ENCODE measurements at places on chromosomes 7 and 10.

GRCh38 chr7:129556607-129557133 is 54.3 kb downstream of the SMKR1 start:
- no peak for DNase-seq

- no peak for DNase-seq
Observed at GRCh38 chr7:41415471-41416207, 287.3 kb downstream of the INHBA start.

GRCh38 chr7:121428855-121429489 is 32.9 kb upstream of the FAM3C start:
- no peak for DNase-seq

GRCh38 chr10:8273749-8274148 is 219.3 kb downstream of the GATA3 start:
- no peak for DNase-seq

GRCh38 chr10:63094405-63094804 is 38.7 kb upstream of the NRBF2 start:
- no peak for DNase-seq

DNA sequence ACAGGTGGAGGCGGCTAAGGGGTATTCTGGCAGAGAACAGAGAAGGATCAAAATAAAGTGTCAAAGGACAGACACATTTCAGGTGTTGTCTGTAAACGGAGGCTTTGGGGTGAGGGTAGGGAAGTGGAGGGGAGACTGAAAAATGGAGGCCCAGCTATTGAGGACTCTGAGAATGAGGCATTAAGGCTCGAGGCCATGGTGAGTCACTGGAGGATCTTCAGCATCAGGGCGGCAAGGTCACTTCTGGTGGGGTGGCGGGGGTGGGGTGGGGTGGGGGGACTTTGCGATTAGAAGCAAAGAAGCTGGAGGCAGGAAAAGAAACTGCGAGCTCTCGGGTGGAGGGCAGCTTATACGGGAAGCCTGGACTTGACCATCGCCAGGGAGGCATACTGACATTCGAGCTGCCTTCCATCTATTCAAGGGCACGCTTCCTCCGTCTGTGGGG is 58.4 kb upstream of the PCGF5 start:
- peak; percentile 9 for DNase-seq

DNA sequence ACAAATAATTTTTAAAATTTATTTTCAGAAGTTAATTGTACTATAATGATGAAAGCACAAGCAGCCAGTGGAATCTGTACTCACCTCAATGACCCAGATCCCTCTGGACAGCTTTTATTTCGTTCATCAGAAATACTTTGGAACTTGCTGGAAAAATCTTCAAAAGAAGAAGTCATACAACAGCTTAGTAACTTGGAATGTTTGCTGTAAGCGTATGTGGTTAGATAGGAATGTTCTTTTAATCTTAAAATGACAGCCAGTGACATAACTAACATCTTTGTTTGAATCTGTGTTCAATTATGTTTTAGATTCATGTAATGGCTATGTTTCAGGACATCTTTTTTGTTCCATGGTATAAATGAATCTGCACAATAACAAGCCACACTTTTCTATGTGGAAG is 26.8 kb downstream of the CFAP69 start:
- no peak for DNase-seq

DNA sequence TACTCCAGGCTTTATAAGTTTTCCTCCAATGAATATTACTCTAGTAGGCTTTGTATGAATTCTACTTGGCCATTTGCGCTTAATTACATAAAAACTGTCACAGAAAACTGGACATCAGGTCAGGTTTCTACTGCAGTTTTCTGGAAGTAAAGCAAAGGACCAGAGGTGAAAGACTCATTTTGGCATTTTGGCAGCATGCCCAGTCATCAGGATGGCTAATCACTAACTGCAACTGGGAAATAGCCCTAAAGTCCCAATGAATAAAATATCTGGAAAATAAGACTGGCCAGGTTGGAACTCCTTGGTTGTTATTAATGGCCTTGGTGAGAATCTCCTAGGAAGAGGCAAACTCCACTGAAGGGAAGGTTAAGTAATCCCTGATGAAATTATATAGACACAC is 75.5 kb downstream of the COPG2 start:
- DNase-seq = no peak

- no peak for DNase-seq
Observed at GRCh38 chr10:23368816-23369640, 24.4 kb upstream of the C10orf67 start.

GRCh38 chr10:6151087-6151977 is 51.4 kb upstream of the PFKFB3 start:
- DNase-seq = no peak

DNA sequence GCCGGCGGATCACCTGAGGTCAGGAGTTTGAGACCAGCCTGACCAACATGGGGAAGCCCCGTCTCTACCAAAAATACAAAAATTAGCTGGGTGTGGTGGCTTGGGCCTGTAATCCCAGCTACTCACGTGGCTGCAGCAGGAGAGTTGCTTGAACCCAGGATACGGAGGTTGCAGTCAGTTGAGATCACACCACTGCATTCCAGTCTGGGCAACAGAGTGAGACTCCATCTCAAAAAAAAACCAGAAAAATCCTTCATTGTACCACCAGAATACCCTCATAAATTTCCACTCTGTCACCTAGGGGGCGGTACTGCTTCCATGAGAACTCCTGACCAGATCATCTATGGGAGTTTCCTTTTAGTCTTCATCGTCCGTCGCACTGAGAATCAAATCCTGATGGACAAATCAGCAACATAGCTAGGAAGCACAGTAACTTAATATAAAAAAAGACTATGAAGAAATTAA is 225.8 kb upstream of the KLF14 start:
- no peak for DNase-seq

DNA sequence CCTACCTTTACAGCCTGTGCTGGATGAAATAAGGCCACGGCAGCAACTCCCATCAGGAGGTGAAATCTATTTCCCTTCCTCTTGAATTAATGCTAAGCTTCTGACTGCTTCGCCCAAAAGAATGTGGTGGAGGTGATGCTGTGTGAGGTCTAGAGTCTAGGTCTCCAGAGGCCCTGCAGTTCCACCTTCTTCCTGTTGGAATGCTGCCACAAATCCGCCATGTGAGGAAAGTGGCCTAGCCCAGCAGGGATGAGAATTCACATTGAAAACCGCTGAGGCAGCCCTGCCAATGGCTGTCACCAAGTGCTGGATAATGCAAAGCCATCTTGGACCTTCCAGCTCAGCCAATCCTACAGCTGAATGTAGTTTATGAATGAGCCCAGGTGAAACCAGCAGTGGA is 28.0 kb downstream of the RHOBTB1 start:
- no peak for DNase-seq

DNA sequence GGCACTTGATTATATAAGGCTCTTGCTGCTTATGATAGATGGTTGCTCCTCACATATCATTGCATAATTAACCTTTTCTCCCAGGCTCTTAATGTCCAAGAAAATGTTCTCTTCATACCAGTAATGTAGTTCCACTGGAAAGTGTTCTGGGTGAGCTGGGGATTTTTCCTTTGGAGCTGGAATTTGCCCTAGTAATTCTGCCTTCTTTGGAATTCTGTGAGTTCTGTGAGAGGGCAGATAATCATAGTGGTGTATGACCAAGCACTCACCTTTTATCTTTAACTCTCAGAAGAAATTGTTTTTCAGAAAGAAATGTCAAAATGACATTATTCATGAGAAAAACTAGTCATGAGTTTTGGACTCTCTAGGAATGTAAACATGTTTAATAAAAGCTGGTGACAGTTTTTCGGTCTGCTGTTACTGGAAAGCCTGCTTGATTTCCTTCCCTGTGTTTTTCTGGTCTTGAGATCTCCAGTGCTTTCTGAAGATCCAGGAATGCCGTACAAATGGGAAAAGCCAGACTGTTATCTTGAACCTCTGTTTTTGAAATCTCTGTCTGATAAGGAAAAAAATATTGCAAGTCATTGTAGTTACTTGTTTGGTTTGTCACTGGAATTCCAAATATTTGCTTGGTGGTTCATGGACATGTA is 148.3 kb upstream of the PRPS1L1 start:
- no peak for DNase-seq

DNA sequence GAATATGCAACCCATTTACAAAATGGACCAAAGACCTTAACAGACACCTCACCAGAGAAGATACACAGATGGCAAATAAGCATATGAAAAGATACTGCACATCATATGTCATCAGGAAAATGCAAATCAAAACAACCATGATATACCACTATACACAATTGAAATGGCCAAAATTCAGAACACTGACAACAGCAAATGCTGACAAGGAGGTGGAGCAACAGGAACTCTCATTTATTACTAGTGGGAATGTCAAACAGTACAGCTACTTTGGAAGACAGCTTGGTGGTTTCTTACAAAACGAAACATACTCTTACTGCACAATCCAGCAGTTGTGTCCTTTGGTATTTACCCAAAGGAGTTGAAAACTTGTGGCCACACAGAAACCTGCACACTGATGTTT is 50.0 kb upstream of the PCGF5 start:
- no peak for DNase-seq

DNA sequence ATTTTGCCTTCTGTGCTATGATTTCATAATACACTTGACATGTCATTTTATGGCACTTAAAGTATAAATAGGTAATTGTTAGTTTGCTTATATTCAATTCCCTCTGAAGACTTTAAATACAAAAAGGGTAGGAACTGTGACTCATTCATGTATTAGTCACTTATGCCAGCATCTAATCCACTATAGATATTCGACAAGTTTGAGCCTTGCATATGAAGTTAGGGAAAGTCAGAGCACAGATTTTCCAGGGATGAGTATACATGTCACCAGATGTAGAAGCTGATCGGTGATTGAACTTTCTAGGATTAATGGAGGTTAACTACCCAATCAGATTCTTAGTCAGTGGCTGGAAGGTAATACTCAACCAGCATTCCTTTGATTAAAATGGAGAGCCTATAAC is 1321.5 kb downstream of the XPNPEP1 start:
- DNase-seq = no peak

DNA sequence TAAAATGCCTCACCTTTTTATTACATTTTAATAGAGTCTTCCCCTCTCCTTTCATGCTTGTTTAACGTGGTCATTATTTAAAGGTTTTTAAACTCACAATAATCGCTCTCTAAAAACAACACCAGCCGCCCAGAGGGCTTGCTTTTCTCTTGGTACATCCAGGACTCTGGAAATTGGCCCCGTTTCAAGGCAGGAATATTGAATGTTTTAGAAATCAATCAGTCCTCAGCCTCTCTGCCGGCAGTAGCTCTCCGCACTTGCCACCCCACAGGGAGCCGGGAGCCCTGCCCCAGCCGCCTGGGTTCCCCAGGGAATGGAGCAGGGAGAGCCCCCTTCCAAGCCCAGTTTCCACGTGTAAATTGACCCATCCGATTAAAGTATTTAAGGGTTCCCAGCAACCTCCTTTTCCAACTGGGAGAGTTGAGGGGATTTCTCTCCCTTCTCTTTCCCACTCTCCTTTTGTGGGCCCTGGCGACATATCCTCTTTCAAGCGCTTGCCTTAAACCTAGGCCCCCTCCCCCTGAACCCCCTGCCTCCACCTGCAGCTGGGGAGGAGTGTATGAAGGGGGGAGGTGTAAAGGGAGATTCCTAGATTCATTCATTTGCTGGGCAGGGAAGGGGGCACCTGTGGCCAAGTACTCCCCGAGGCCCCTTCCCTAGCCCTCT is 1.9 kb downstream of the FGF8 start:
- no peak for DNase-seq

DNA sequence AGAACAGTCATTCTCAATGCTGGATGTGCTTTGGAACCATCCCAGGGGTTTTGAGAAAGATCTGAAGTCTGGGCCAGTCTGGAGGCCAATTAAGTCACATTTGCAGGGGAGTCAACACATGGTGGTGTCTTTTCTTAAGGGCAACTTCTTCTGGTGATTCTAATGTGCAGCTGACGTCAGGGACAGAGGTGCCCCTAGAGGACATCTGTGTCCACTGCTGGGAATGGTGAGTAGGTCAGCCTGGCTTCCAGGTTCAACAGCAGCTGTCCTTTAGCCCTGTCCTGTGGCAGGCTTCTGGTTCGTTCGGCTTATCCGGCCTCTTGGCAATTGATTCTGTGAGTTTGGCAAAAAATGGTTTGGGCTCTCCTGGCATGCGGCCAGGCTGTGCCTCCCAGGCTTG is 269.7 kb upstream of the HABP2 start:
- no peak for DNase-seq

GRCh38 chr7:69166979-69167516 is 431.2 kb upstream of the AUTS2 start:
- DNase-seq = no peak

DNA sequence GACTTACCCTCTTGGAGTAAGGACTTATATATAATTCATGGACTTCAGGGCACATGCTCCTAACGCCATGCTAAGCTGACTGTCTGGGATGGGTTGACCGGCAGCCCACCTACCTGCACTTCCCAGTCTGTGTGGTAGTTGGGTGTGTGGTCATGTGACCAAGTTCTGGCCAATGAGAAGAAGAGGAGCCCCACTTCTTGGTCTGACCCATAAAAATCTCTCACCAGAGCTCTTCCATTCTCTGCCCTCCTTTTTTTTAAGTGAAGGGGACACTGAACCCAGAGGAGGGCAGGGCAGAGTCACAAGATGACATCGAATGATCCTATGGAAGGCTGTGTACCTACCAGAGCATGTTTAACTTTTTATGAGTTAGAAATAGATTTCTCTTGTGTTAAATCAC is 370.1 kb downstream of the FRMD4A start:
- DNase-seq = no peak

DNA sequence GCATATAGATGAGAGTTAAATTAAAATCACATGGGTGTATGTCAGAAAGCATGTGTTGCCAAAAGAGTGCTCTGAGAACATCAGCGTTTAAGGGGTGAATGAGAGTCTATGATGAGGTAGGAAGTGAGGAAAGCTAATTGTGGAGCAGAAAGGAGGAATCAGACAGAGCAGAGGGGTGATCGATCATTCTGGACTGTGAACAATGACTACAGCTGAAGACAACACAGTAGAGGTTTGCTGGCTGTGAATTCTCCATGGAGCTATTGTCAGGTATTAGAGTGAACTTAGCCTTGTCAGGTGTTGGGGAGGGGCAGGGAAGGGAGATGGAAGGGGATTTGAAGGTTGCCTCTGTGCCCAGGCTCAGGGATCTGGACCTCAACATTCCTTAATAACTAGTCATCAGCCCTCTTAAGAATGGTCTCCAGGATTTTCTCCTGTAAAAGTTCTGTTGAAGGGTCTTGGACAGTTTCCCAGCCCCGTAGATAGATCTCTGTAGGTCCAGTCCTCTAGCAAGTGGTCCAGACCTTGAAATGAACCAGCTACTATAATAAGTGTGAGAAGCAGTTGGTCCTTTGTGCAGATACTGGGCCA is 57.1 kb downstream of the KIF5B start:
- no peak for DNase-seq

Data from activated T-cell treated with anti-CD3 and anti-CD28 coated beads for 48 hours (primary cell).